Fibroblast of skin of right biceps (primary cell): ENCODE measurements at places on chromosomes 1 and 21.

- no peak for DNase-seq
Measured at GRCh38 chr1:5814046-5814619, 178.1 kb downstream of the NPHP4 start.

DNA sequence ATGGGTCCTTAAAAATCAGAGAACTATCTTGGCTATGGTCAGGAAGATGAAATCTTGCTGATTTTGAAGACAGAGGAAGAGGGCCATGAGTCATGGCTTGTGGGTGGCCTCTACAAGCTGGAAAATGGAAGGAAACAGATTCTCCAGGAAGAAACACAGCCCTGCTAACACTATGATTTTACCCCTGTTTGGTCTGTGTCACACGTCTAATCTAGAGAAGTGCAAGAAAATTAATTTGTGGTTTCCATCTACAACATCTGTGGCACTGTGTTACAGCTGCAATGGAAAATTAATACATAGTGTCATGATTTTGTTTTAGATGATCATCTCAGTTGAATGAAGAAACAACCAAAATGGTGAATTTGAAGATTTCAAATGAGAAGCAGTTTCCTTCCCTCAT is 288.7 kb upstream of the NRIP1 start:
- DNase-seq: no peak

DNA sequence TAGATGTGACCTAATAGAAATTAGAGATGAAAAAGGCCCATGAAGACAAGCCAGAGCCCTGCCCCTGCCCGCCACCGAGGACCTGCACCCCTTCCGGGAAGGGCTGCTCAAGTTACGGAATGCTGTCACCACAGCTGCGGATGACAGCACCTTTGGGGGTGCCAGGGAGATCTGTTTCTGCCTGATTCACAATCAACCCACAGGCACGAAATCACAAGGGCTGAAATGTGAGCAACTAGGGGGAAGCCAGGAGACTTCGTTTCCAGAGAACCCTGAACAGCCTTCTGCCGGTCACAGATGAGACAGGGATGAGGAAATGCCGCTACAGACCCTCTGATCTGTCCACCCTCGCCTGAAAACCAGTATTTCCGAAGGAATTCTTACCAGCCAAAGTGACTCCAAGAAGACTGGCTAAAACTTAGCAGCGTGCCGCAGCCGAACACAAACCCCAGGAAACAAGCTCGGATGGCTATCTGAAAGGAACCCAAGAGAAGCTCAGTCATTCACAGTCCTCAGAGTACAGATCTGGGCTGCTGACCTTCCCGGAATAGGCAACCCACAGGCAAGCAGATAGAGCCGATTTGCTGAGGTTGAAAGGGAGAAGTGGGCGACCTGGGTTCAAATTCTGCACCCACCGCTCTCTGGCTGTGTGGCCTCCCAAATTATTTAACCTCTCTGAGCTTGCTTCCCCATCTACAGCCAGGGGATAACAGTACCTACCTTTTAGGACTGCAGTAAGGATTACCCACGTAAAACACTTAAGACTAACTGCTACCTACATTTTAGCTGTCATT is 1.1 kb downstream of the ICMT start:
- DNase-seq: peak; percentile 49

DNA sequence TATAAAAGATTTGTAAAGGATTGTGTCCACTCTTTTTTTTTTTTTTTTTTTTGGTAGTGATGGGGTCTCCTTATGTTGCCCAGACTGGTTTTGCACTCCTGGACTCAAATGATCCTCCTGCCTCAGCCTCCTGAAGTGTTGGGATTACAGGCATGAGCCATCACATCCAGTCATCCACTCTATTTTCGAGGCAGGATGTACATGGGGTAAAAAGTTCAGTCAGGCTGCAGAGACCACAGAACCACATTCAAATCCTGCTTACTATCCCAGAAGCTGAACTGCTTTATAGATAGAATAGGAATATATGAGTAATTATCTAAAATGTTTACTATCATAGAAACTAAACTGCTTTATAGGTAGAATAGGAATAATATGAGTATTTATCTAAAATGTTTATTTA is 26.0 kb upstream of the KCNK2 start:
- DNase-seq: peak; percentile 82

- peak; percentile 22 for DNase-seq
Measured at GRCh38 chr21:35478161-35479064, 429.3 kb upstream of the RUNX1 start.

DNA sequence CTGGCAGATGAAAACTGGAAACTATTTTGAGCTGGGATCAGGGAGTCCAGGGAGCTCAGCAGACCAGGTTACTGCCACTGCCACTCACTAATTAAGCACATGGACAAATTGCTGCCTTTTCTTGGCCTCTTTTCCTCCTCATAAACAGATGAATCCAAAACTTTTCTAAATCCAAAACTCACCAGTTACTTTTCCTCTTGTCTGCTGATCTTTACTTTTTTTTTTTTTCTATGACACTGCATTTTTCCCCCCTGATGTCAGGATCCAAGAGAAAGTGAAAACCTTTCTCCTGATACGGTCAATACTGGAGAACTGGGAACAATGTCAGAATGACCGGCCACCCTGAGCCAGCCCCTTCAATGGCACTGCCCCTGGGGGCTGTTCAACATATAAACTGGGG is 405.8 kb downstream of the DUSP10 start:
- DNase-seq: peak; percentile 60

- DNase-seq: peak; percentile 92
Measured at GRCh38 chr1:201882665-201883132, 6.0 kb upstream of the SHISA4 start.

- peak; percentile 81 for DNase-seq
Measured at GRCh38 chr1:39196244-39197215, 8.0 kb upstream of the MACF1 start.

DNA sequence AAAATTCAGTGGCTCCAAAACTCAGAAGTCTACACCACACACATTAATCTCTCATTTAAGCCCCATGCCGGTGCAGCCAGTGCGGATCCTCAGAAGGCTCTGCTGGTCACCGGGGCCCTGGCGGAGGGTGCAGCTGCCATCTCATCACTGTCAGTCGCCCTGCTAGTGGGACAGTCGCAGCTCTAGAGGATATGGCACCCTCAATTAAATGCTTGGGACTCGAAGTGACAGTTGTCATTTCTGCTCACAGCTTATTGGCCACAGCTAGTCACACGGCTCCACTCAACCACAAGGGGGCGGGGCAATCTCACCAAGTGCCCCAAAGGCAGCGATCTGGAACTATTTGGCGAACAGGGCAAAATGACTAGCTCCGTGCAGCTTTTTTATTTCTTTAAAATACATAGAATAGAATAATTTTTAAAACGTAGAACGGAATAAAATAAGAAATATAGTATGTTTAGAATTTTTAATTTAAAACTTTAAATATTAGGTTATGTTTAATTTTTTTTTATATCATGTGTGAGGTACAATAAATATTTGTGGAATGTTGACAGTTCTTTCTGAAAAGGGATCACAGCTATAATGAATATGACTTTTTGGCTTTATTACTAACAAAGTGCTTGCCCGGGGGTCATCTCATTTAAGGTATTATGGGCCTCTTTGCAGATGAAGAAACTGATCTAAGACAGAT is 8.0 kb upstream of the MAN1C1 start:
- peak; percentile 68 for DNase-seq

DNA sequence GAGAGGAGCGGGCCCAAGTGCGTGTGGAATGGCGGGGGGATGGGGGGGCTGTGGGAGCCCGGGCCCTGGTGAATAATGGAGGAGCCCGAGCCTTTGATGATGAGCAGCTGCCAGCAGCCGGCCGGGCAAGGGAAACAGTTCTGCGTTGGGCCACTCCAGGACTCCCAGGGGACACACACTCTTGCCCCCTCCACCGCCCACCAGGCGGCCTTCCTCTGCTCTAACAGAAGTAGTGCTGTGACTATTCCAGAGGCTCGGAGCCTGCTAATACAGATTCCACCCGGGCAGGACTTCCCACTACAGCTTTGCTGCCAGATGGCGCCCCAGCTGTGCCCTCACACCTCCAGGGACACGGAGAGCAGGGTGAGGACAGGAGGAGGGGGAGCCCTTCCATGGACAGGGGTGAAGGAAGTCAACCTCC is 48.2 kb upstream of the LRP8 start:
- no peak for DNase-seq

- DNase-seq: no peak
Measured at GRCh38 chr1:71766748-71767147, 515.6 kb downstream of the NEGR1 start.

GRCh38 chr1:65377496-65378246 is 42.8 kb upstream of the LEPR start:
- DNase-seq: no peak

DNA sequence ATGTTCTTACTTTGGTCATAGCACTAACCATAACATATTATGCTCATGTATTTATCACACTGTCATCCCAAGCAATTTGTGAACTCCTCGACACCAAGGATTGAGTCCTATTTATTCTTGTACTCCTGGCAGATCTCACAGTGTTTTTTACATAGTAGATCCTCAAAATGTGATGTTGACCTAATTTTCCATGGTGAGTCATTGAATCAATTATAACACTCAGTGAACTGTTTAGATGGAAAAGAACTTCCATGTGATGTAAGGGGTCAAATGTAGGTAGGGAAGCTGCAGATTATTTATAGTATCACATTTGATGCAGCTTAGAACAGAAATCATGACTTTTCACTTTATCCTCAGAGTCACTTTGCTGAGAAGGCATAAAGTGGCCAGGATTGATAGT is 281.9 kb upstream of the ADAMTS5 start:
- DNase-seq: peak; percentile 60

DNA sequence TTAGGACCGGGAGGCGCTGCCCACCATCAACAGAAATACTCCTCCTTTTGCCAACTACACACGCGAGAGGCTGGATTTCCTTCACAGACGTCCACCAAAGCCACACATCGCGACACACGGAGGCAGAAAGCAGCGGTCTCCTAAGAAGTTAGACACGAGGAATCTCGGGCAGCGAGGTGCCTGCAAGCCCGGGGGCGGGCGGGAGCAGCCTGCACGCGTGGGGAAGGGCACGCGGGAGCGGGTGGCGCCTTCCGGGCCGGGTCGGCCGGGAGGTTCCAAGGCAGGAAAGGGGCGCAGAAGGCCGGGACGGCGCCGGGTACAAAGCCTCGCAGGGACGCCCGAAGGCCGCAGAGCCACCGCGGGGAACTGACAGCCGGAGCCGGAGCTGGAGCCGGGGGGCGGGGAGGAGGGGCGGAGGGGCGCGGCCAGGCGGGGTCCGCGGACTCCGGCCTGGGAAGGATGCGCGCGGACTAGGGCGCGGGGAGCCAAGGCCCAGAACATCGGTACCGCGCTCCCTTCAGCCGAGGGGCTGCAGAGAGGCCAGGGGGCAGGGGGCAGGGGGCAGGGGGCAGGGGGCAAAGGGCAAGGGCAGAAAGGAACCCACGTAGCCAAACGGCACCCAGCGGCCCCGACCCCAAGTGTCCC is 722 bp downstream of the NPHP4 start:
- no peak for DNase-seq

- no peak for DNase-seq
Measured at GRCh38 chr1:46581681-46582455, 22.2 kb downstream of the MKNK1 start.
